ENCODE measurements at places on chromosomes 16 and 17.

- DNase-seq = no peak
These were observed 79.0 kb downstream of the CA10 start for GRCh38 chr17:52079496-52079895.

GRCh38 chr17:38439436-38439835 is 11.2 kb downstream of the ARHGAP23 start:
- no peak for DNase-seq

DNA sequence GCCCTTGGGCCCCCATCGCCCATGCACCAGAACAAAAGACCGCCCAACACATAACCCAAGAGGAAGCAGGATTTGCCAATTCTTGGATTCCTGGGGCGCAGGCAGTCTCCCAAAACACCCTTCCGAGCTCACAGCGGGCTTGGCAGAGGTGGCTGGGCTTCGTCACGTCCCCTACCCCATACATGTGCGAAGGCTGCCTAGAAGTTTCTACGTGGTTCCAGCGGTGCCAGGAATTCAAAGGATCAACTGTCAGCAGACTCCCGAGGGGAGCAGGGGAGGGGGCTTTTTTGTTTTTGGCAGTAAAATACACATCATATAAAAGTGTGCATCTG is 80.8 kb upstream of the PLCG2 start:
- DNase-seq = no peak

DNA sequence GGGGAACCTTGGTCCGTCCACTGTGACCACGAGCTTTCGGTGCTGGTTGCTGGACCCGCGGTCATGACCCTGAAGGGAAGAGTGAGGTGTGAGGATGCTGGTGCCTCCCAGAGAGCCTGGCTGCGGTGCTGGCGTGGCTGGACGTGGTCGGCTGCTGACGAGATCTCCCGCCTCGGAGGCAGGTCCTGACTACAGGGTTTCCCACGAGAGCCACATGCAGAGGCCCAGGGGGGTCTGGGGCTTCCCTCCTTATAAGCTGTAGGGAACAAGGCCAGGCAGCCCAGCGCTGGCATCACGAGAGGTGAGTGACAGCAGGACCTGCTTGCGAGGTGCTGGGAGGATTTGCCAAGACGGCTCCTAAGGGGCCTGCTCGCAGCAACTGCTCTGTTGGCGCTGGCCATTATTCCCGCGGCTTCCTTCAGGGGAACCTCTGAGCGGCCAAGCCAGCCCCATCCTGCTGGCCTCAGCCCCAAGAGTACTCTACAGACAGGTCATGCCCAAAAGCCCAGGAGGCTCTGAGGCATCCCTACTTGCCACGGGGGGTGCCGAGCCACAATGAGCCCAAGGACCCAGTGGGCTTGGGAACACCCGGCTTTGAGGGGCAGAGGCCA is 134.8 kb downstream of the FOXL1 start:
- DNase-seq = no peak

GRCh38 chr17:77404812-77405581 is 264.2 kb downstream of the SEC14L1 start:
- DNase-seq = peak; percentile 73

- no peak for DNase-seq
These were observed 12.9 kb downstream of the GAN start for GRCh38 chr16:81327447-81328196.

- DNase-seq = no peak
These were observed 15.5 kb upstream of the JPT2 start for GRCh38 chr16:1662543-1662942.

DNA sequence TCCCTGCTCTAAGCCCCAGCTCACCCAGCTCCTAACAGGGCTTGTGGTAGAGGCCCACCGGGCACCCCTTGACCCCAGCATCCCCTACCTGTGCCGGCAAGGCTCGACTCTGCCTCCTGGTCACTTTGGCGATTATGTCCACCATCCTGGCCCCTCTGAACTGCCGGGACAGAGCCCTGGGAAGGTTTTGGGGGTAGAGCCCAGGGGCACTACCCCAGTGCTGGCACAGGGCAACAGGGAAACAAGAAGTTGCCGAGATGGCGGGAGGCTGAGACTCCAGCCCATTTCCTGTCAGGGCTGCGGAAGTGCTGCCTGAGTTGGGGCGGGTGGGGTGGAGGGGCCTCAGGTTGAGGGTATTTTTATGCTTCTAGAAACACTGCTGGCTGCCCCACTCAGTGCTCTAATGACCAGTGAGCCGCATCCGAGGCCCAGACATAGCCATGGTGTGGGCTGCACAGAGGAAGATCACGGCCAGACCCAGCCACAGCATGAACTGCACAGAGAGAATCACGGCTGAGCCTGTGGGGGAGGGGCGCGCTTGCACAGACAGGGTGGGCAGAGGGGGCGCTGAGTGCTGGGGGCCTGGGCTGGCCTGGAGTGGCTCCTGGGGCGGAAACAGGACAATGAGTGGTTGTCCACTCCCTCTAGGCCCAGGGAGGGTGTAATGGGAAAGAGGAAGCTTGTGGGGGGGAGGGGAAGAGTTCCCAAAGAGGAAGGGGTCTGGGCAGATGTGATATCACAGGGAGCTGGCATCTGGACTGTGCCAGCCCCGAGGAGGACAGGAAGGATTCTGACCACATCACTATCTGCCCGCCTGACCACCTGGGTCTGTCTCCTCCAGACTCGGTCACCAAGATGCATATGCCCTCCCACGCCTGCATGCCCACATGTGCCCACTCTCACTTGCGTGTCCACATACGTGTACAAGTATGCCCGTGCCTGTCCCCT is 22.3 kb downstream of the ARHGAP27 start:
- peak; percentile 65 for DNase-seq

GRCh38 chr16:25224731-25225319 is 8.1 kb downstream of the AQP8 start:
- DNase-seq = no peak

DNA sequence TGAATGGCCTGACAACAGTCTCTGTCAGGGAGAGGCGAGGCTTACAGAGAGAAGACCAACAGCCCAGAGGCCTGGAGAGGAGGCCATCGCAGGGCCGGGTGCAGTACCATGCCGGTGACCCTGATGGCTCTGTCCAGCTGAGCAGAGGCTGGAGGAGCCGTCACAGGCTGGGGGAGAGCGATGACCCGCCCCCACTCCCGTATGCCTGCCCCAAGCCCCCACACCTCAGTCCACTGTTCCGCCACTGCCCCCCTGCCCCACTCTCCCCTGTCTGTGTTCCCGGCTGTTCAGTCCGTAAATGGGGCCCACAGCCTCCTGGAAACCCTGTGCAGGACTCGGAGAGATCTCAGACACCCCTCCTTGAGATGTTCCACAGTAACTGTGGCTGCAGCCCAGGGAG is 12.8 kb upstream of the FAM83G start:
- DNase-seq = no peak

- peak; percentile 17 for DNase-seq
These were observed 1.5 kb upstream of the GSE1 start for GRCh38 chr16:85611444-85612190.

DNA sequence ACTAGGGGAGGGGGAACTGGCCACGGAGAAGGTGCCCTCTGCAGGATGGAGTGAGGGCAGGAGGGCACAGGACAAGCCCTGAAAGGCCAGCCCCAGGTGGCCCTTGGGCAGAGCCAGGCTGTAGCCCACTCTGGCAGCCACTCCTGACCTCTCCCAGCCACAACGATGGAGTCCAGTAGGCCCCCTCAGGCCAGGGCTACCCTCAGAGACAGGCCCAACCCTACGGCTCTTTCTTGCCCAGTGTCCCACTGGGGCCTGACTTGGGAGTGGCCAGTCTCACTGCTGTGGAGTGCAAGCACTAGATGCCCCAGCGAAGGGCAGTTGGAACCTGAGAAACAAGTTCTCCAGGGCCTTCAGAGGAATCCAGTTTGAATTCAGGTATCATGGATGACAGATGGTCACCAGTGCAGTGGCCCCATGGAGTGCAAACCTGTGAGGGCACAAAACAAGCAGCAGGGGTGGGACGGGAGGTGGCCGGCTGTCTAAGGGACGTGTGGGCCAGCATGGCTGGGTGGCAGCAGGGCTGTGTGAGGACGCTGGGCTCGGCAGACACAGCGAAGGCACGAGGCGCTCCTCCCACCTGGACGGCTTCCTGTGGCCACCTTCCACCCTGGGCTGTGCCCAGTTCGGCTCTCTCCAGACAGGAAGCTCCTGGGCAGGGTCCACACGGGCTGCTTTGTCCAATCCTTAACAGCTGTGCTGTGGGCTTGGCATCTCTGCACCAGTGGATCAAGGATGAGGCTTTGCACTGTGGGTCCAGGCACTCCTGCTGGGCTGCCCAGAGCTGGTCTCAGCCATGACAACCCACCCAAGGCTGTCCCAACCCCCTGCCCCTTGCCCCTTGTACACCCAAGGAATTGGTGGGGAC is 72.1 kb downstream of the AMFR start:
- no peak for DNase-seq

GRCh38 chr17:64938290-64938689 is 19.0 kb upstream of the LRRC37A3 start:
- no peak for DNase-seq

DNA sequence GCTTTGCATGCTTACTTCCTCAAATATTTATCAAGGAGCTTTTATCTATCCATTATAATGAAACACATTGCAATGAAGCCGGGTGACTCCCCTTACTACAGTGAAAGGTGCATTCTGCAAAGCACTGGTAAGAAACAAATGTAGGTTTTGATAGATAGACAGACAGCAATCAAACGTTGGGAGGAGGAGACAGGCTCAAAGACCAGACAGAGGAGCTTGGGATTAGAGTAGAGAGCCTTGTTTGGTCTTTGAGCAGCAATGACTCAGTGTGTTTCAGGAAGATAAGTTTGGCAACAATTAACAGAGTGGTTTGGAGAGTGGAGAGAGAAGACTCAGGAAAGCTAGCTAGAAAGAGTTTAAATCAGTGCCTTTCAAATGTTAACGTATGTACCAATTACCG is 68.8 kb downstream of the ZNF18 start:
- DNase-seq = no peak

- no peak for DNase-seq
These were observed 37.8 kb downstream of the CACNG1 start for GRCh38 chr17:67082107-67082506.

DNA sequence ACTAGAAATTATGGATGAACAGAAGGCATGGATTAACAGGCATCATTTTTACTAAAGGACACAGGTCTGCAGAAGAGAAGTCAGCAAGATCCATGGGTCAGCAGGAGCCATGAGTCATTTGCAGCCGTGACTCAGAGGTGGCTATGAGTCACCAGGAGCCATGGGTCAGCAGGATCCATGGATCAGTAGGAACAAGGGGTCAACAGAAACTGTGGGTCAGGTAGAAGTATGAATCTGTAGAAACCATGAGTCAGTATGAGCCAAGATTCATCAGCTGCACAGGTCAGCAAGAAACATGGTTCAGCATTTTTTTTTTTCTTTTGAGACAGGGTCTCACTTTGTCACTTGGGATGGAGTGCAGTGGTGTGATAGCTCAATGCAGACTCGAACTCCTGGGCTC is 58.2 kb upstream of the HS3ST4 start:
- no peak for DNase-seq

- no peak for DNase-seq
These were observed 3.3 kb downstream of the MEAK7 start for GRCh38 chr16:84501077-84501735.

GRCh38 chr16:89565256-89565505 is 4.7 kb downstream of the RPL13 start:
- DNase-seq = no peak

DNA sequence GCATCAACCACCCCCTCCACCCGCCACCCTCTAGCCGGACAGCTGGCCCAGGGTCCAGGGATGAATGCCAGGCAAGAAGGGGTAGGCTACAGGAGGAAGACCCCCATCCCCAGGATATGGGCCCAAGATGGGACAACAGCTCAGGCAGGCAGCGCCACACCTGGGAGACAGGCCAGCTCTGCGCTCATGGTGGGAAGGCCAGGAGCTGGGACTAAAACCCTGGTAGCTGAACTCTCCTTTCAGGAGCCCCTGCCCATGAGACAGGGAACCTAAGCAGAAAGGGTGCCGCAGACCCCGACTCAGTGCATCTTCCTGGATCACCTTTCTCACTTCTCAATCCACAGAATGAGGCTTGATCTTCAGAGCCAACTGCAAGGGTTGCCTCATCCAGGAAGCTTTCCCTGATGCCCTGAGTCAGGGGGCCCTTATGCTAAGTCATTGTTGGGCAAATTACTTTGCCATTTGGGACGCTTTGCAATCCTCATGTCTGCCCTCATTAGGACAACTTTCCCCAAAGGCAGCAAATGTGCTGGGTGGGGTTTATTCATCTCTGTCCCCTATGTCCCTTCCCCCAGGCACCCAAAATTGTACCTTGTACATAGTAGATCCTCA is 9.0 kb downstream of the ZDHHC1 start:
- no peak for DNase-seq

GRCh38 chr16:6309271-6309670 is 1023.4 kb upstream of the RBFOX1 start:
- no peak for DNase-seq

- DNase-seq = no peak
These were observed 144.1 kb downstream of the PITPNC1 start for GRCh38 chr17:67520916-67521774.

- DNase-seq = no peak
These were observed 46.5 kb downstream of the TEX2 start for GRCh38 chr17:64216338-64217248.

DNA sequence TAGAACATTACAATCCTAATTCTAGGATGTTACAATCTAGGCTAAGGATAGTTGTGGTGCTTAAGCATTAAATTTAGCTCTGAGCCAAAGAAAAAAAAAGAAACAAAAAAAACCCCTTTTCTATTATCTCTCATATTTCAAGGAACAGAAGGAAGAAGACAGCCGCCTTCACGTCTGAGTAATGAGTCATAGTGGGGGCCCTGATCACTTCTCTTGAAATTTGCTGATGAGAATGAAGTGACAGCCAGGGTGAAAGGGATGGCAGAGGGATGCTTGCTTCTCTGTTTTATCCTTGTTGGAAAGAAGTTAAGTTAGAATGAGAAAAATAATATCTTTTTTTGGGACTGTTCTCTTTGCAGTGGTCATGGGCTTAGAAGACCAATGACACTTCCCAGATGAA is 82.6 kb upstream of the MPHOSPH6 start:
- no peak for DNase-seq

- no peak for DNase-seq
These were observed 4.4 kb downstream of the CHD9NB start for GRCh38 chr16:53048139-53048915.

All from CD4-positive, alpha-beta T cell treated with Interferon gamma for 1 hour (primary cell).